ENCODE measurements at places on chromosomes 7 and 10.

DNA sequence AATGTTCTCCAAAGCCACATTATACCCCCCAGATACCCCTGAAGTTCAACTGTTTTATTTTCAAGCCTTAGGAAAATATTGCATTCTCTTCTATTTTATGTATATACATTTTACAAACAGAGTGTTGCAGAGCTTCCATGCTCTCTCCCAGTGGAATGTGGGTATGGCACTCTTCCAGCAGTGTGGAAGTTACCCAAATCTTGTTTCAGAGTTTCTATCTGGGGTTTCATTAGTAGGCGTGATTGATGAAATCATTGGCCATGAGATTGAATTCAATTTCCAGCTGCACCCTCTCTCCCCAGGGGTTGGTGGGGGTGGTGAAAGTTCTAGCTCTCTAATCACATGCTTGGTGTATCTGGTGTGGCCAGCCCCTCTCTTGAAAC is 350.4 kb downstream of the RPS24 start:
- no peak for DNase-seq

DNA sequence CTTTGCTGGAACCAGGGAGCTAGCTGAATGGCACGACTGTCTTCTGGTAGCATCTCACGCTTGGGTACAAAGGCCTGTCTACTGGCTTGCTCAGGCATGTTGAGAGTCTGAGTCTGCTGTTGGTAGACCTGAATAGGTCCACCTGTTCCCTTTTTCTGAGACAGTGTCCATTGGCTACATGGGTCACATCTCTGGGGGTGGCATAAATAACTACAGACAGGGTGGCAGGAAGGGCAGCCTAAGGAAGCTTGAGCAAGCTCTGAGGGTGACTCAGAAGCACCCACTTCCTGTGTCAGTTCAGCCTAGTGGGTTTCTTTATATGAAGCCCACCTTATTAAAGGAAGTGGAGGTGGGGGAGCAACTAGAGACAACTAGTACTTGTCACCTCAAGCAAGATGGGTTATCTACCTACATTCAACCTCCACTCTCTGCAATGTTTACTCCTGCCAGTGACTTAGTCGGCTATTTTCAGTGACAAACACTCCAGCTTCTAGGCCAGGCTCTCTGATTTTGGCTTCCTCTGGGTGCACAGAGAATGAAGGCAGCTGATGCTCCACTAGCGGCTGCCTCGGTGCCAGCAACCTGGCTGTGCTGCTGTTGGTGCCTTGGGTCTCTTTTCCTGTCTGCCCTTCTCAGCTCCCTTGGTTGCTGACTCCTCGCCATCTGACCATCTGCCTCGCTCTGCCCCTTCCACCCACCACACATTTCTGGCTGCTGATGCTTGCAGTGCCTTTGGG is 5.7 kb upstream of the ZYX start:
- DNase-seq: no peak

DNA sequence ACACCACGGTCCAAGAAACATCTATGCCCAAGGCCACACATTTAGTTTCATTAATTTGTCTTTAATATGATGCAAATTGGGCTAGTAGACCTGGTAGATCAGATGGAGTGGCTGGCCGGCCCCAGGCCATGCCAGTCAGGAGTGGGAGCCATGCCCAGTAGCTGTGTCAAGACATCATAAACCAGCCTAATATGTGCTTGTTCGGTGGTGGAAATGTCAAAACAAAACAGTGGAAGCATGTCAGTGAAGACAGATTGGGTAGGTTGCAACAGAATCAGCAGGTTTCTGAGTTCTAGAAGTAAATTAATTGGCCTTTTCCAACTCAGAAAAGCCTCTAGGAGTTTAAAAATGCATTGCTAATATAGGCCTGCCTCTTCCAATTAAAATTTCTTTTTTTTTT is 124.7 kb downstream of the NRP1 start:
- DNase-seq: no peak

GRCh38 chr10:18658271-18659124 is 733 bp upstream of the ARL5B start:
- no peak for DNase-seq

DNA sequence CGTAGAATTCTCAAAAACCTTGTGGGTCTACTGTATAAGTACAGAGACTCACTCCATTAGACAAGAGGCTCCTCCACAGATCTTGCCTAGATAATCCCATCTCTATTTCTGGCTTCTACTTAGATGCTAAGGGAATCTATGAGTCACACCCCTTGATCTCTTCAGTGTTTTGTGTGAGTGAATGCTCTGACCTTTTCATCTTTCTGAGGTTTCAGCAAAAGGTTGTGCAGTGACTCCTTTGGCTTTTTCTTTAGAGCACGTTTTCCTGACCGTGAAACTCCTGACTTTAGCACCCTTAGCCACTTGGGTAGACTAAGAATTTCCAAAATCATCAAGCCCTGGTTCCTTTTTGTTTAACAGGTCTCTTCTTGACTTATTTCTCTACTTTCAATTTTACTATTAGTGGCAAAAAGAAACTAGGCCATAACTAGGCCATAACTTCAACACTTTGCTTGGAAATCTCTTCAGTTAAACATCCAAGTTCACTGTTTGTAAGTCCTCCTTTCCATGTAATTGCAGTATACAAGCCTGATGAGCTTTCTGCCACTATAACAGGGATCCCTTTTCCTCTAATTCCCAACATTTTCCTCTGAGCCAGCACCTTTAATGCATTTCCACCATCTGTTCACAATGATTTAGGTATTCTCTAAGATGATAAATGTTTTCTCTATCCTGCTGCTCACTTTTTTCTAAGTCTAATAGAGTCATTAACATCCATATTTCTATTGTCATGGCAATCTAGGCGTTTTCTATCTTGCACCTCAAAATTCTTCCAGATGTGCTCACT is 19.4 kb downstream of the COPG2 start:
- DNase-seq: no peak

DNA sequence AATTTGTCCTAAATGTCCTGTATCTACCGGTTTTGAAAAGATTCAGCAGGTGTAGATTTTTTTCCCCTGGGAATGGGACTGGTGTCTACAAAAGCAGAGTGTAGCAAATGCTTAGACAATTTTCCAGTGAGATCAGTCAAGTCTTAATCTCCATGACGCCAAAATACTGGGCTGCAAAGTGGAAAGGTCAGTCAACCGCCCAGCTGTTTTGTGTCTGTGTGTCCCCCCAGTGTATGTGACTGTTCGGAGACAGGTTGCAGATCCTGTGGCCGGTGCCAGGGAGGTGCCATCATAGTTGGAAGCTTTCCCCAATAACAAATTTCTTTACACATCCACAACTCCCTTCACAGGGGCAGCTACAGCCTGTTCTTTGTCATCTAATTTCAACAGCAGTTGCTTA is 263.8 kb downstream of the ARHGAP12 start:
- no peak for DNase-seq

DNA sequence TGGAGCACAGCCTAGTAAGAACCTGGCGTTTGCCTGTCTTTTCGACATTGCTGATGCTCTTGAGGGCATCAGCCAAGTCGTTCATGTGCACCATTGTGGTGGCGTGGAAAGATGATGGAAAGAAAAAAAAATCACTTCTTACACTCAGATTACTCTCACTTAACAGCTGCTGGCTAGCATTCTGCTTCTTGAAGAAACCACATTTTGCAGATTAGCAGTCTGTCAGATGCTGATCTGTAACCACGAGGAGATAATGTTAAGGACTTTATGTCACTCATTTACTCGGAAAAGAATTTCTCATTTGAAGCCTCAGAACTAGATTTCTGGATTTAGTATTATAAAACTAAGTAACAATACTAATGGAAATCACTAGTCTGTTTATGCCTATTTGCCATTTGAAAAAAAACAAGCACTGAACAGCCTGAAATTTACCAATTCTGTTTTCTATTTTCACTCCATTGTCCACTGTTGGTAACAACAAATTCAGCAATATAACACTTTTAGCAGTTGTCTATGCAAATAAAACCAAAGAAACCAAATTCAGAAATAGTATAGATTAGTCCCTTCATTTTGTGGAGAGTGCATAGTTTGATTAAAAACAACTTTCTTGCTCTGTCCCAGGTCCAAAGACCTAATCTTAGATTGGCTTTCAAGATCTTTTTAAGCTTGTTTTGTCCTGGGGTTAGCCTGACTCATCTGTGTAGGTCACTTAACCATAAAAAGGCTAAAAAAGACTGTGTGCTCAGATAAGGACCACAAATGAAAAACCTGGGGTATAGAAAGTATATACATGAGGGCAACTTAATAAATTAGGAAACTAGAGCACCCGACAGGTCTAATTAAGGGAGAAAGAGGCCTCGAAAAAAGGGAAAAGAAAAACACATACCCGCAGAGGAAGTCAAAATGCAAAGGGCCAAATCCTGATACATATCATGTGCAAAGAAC is 67.5 kb downstream of the NT5C2 start:
- DNase-seq: no peak

DNA sequence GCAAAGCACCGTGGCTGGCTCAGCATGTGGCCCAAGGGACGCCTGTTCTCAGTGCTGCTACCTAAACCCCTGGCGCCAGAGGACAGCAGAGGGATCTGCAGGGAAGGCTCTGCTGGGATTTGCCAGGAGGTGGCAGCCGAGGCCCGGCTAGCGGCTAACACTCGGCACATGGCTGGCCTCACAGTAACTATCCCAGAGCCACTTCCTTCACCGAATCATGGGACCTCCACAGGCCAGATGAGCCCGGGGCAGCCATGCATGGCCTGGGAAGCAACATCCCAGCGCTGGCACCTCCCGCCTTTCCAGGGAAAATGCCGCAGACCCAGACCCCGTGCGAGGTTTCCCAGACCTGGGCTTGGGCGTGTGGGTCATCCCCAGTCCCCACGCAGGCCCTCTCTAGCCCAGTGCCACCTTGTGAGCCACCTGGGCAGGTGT is 36.4 kb downstream of the DPYSL4 start:
- peak; percentile 72 for DNase-seq

- DNase-seq: no peak
Observed at GRCh38 chr7:26624839-26625238, 239.6 kb downstream of the SKAP2 start.

- no peak for DNase-seq
Observed at GRCh38 chr7:99124236-99124635, 19.7 kb downstream of the SMURF1 start.

DNA sequence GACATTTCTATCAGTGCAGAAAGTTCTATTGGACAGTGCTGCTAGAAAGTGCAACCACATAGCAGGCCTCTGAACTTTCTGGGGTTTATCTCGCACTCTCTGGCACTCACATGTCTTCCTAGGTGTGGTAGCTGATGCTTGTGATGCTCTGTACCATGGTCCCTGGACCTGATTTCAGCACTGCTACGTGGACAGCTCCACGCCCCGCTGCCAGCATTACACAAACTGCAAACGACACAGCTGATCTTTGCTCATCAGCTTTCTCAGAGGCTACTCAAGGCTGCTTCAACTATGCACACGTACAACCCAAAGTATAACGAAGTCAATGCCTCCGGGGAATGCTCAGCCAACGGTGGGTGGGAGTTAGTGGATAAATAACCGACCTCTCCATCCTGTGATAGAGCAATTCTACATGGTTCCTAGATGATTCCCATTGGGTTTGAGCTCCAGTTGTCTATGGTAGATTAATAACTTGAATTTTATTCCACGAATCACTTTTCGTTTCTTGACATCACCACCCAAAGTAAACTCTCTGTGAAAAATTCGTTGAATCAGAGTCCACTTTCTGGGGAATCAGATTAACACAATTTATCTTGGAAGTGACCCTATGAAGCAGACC is 302.5 kb downstream of the ACTR3B start:
- no peak for DNase-seq

DNA sequence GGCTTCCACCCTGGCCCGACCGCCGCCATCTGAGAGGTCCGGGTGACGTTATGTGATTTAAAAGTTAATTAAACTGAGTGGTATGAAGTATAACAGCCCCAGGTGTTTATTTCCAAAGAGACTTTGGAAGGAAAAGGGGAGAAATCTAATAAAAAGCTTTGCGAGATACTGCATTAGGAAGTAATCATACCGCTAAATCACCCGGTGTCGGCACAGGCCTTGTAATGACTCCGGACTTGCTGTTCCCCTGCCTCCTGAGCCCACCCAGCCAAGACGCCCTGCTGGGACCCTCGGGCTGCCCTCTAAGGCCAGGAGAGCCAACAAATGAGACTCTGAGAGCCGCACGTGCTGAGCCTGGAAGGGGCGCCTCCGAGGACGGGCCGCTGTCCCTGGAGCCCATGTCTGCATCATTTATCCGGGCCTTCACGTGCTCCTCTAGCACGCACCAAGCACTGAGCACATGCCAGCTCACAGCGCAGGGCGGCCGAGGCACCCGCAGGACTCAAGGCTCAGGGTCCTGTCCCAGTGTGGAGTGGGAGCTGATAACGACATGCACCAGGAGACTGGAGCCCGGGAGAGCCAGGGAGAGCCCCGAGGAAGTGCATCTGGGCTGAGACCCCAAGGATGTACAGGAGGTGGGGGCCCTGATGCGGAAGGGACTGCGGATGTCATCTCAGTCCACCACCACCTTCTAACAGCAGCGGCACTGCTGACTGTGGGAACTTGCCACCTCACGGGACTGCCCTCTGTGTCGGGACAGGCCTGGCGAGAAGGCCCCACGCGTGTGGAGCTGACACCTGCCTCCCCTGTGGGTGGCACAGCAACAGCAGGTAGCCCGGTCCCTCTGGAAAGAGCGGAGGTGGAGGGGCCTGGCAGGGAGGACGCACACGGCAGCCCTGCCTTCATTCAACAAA is 182.7 kb downstream of the ELFN1 start:
- no peak for DNase-seq

GRCh38 chr7:130273081-130273932 is 6.6 kb downstream of the CPA2 start:
- no peak for DNase-seq

GRCh38 chr7:106603346-106603745 is 57.6 kb downstream of the CCDC71L start:
- no peak for DNase-seq

- no peak for DNase-seq
Observed at GRCh38 chr10:5064656-5065055, 29.6 kb upstream of the AKR1C3 start.

DNA sequence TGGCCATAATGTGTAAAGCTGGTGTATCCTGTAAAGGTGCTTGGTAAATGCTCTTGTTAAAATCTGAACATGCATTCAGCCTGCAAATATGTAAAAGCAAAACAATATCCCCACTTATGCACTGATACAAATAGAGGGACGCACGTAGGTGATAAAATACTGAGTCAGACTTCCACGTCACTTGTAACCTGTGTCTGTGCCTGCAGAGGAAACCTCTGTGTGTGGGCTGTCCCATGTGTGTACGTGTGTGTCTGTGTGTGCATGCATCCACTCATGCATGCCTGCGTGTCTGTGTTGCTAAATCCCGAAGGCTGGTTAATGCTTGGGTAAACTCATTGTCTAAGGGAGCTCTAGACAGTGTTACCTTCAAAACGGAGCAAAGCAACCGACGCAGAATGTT is 68.9 kb downstream of the KLF6 start:
- no peak for DNase-seq

DNA sequence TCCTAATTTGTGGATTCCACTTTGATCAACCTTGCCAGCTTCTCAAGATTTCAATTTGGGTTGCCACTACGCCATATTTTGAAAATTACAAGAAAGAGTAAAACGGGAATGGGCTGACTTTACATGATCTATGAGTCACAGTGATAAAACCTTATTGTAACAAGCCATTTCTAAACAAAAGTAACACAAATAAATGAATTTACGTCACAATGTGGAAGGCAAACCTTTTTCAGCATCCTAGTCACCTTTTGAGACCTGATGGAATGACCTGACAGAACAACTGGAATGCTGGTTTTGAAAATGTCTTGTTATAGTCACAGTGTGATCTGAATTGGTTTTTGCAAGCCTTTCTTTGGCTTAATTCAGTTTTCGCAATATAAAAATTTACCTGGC is 85.9 kb downstream of the CDK6 start:
- no peak for DNase-seq
